ENCODE measurements at places on chromosomes 12 and 14. TPM values are rescaled to one million over a fixed set of nuclear protein-coding genes. Genes with fewer than 3 reads are reported as not detected.

The SERPINA10 gene
- total RNA-seq = not detected

The C12orf60 gene
- 1.7 TPM for total RNA-seq

The SYCP3 gene
- not detected for total RNA-seq

The CIROP gene
- not detected for total RNA-seq

The VDR gene
- total RNA-seq = 3.2 TPM

The OAS3 gene
- 27.0 TPM for total RNA-seq

The KRT82 gene
- total RNA-seq = not detected

The GPR135 gene
- 0.70 TPM for total RNA-seq

The NANOG gene
- total RNA-seq = not detected

The CHGA gene
- total RNA-seq = 1.6 TPM

The PPM1H gene
- total RNA-seq = 6.0 TPM

The ZBTB25 gene
- total RNA-seq = 5.4 TPM

The PMEL gene
- 1.3 TPM for total RNA-seq

The RASSF8 gene
- 9.7 TPM for total RNA-seq

The BMAL2 gene
- total RNA-seq = 13.0 TPM

The B3GNT4 gene
- total RNA-seq = 1.4 TPM

Data from A549 treated with ZK216348 at 1 μM for 4 hours (cell line).